ENCODE measurements at places on chromosomes 16 and 17. TPM values are rescaled to one million over a fixed set of nuclear protein-coding genes. Genes with fewer than 3 reads are reported as not detected.

The MYH1 gene
- total RNA-seq = not detected

The IRX6 gene
- total RNA-seq = not detected

The LPCAT2 gene
- total RNA-seq = 16.2 TPM

The TM4SF5 gene
- total RNA-seq = not detected

The CCL8 gene
- 0.20 TPM for total RNA-seq

The CDH15 gene
- 0.20 TPM for total RNA-seq

The RAB34 gene
- total RNA-seq = 104 TPM

The HOXB9 gene
- total RNA-seq = not detected

The ESRP2 gene
- 0.07 TPM for total RNA-seq

The INCA1 gene
- 0.23 TPM for total RNA-seq

The TMEM235 gene
- total RNA-seq = not detected

The TMEM204 gene
- total RNA-seq = 18.9 TPM

The FOXN1 gene
- not detected for total RNA-seq

The C16orf92 gene
- total RNA-seq = not detected

The SLC38A8 gene
- total RNA-seq = not detected

The ACSM5 gene
- not detected for total RNA-seq

The HSF5 gene
- total RNA-seq = not detected

The DNAI2 gene
- total RNA-seq = not detected

The MTSS2 gene
- 31.2 TPM for total RNA-seq

The RCVRN gene
- total RNA-seq = not detected

The CDH11 gene
- 880 TPM for total RNA-seq

The HSD17B1 gene
- 2.0 TPM for total RNA-seq

The KRTAP4-3 gene
- not detected for total RNA-seq

The CA7 gene
- total RNA-seq = not detected

The CDRT15 gene
- total RNA-seq = not detected

The WFIKKN1 gene
- 0.26 TPM for total RNA-seq

The TNK1 gene
- 0.26 TPM for total RNA-seq

The PPY gene
- not detected for total RNA-seq

The SLC16A13 gene
- total RNA-seq = 0.85 TPM

The HAP1 gene
- total RNA-seq = 0.07 TPM

The SPATA22 gene
- 0.13 TPM for total RNA-seq

The APOH gene
- not detected for total RNA-seq

The WFIKKN2 gene
- 0.07 TPM for total RNA-seq

The TRAF7 gene
- 97.4 TPM for total RNA-seq

The APOBR gene
- total RNA-seq = not detected

The C17orf78 gene
- total RNA-seq = not detected

Measured in smooth muscle cell of the pulmonary artery (primary cell).